ENCODE measurements at places on chromosomes 1 and 21. TPM values are rescaled to one million over a fixed set of nuclear protein-coding genes. Genes with fewer than 3 reads are reported as not detected.

GRCh38 chr1:56917356-56917755 is 48.5 kb downstream of the C8B start:
- DNase-seq = no peak

The OR14K1 gene
- total RNA-seq = not detected

The S100A4 gene
- not detected for total RNA-seq

DNA sequence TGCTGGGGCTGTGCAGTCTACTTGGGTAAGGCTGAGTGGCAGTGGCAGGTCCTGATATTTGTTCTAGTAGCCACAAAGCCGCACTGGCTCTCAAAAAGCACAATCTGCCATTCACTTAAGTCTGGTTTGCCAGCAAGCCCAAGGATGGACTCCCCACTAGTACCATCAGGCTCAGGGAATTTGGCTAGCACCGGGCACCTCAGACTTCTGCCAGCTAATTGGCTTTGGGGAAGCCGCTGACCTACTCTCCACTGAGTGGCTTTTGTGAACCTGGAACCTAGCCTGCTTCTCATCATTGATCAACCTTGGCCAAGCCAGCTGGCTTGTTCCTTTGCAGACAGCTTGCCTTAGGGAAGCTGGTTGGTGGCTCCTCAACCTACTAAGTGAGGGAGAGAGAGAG is 83.1 kb downstream of the ESRRG start:
- DNase-seq = no peak

All from SK-MEL-5 (cell line).